Activated CD8-positive, alpha-beta memory T cell treated with anti-CD3 and anti-CD28 coated beads, Interleukin-2, amount 10 ng/mL, durations not matched to agents 7 days and 5 days (primary cell): ENCODE measurements at places on chromosomes 12 and 14.
A peak's percentile ranks its signal among the peaks of the same experiment; 100 is the strongest.

DNA sequence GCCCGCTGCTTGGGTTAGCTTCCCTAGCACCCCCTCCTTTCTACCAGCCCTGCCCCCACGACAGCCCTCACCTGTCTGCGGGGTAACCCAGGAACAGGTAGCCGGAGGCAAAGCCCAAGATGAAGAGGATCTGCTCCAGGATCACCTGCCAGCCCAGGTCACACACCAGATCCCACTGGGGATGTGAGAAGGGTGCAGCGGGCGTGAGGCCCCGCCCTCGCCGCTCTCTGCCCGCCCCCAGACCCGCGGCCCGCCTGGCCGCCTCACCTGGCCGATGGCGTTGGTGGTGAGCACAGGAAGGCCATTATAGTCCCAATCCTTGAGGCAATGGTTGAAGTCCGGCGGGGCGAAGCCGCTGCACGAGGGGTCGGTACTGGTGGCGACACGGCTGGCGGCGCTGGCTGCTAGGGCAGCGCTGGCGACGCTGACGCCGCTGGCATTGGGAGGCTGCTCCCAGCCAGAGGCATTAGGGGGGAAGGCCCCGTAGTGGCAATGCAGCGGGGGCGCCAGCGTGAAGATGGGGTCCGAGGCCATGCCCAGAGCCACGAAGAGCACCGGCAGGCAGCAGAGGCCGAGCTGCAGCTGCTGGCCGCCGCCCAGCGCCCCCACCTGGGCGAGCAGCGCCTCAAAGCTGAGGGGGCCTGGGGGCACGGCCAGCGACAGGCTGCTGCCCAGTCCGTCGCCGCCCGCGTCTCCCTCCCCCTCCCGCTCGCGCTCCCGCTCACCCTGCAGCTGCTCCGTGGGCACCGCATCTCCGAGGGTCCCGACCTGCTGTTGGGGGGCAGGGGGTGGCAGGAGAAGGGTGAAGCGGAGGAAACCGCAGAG, 794 bp downstream of the SLC22A17 start:
- DNase-seq: no peak

DNA sequence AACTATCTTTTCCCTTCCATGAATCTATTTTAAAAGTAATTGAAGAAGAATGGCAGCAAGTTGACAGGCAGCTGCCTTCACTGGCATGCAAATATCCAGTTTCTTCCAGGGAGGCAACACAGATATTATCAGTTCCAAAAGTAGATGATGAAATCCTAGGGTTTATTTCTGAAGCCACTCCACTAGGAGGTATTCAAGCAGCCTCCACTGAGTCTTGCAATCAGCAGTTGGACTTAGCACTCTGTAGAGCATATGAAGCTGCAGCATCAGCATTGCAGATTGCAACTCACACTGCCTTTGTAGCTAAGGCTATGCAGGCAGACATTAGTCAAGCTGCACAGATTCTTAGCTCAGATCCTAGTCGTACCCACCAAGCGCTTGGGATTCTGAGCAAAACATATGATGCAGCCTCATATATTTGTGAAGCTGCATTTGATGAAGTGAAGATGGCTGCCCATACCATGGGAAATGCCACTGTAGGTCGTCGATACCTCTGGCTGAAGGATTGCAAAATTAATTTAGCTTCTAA, 18.4 kb downstream of the TMPO start:
- DNase-seq: no peak

- DNase-seq: no peak
Observed at GRCh38 chr12:112439769-112440168, 21.0 kb downstream of the PTPN11 start.

DNA sequence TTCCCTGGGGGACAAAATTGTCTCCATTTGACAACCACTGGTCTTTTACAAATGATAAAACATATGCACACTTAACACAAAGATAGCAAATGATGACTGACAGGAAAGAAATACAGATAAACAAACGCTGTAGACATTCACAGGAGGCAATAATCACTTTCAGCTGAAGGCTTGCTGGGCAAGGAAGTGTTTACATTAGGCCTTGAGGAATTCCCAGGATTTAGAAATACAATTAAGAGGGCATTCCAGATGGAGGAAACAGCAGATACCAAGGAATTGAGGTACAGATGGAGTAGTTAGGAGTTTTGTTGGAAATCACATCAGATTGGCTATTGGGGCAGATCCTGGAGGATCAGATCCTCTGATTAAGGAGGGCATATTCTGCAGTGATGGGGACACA, 93.9 kb downstream of the DYRK2 start:
- no peak for DNase-seq

DNA sequence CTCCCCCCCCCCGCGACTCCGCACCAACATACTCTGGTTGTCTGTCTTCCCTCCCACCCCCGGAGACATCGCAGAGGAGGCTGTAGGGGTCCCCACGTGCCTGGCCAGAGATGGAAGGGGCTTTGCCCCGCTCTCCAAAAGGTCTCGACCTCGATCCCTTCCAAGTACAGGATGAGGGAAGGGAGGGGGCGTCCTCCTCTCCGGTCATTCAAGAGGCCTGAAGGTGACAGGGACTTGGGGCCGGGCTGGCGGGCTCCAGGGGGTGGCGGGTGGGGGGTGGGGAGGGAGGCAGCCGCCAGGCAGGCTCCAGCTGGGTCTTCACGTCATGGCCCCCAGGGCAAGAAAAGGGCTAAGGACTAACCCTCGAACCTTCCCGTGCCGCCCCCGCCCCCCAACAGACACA, 15.1 kb downstream of the TBX3 start:
- no peak for DNase-seq

- DNase-seq: no peak
Observed at GRCh38 chr14:43165651-43166050, 1341.4 kb downstream of the FSCB start.

GRCh38 chr12:67540920-67541624, 107.5 kb upstream of the DYRK2 start:
- DNase-seq: no peak

DNA sequence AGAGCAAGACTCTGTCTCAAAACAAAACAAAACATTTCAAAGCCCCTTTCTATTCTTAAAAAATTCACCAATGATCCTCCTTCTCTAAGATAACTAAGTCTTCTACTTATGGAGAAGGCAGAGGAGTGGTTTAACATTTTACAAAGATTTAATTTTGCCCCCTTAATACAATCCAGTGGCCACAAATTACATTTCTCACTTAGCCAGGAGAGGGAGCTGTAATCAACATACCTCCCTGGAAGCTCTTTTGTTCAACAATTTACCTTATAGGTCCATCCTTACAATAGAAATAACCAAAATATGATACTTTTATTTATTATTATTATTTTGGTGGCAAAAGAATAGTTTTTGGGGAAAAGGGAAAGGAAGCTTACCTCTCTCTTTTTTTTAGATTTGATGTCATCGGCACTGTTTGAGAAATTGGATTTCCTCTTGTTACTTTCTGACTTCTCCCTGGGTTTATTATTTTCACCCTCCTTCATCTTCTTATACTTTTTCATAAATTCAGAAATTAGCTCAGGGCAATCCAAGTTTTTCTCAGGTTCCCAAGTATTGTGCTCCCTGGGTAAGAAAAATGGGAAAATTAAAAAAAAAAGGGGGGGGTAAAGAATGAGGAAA, 28.1 kb downstream of the CBX5 start:
- no peak for DNase-seq

DNA sequence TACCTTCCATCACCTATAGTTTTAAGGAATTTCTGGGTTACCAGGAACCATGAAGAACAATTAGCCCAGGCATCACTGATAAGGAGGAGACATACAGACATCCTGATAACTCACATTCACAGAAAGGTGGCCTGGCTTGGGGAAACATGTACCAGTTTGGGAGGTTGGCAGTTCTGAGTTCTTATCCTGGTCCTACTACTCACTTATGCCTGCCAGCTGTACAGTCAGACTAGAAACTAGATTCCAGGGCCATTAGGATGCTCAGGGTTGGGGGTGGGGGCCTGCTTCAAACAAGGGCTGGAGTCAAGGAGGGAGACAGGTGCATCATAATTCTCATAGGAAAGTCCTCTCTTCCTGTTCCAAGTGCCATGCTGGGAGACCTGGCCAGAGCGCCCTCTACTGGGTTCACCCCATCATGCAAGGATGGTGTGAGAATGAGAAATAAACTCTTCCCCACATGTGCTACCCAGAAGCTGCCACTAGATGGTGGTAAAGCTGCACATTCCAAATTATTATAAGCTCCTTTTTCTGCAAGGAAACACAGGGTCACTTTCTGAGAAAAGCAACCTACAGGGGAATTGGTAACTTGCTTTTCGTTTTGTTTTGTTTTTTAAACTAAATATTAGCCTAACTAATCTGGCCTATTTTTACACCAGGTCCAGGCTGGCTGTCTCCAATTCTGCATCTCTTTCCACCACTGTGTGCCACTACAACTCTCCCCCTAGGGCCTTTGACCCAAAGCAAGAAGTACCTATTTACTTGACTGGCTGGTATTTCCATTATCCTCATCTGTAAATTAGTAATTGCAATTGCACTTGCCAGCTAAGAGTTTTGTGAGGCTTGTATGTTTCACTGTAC, 14.5 kb downstream of the OAS2 start:
- peak; percentile 80 for DNase-seq

DNA sequence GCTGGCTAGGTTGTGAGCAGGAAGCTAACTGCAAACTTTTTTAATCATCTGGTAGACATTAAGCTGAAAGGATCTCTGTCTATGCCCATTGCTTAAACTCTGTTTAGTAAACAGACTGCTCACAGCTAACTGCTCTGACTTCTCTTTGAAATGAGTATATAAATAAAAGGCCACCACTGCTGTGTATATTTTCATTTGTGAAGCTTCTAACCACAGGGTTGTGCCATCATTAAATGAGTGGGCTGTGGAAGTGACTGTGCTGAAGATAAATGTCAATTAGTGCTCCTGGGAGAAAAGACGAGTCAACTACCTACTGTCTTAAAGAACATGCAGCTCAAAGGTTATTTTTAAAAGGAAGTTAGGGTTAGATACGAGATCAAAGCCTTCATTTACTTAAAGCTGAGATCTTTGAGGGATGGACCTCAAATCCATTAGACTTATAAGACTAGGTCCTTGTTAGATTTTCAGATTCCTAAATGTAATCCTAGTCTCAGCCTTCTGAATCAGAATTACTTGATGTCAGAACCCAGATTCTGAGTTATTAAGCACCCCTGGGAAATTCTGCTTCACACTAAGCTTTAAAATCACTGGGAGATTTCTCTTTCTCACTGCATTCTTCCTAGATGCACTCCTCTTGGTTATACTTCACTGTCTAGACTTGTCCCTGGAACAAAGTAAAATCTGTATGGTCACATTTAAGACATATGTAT, 213.1 kb upstream of the FLRT2 start:
- no peak for DNase-seq

GRCh38 chr12:53495903-53496751, 3.1 kb downstream of the MAP3K12 start:
- no peak for DNase-seq

GRCh38 chr12:121648458-121649028, 20.9 kb downstream of the MORN3 start:
- DNase-seq: no peak

DNA sequence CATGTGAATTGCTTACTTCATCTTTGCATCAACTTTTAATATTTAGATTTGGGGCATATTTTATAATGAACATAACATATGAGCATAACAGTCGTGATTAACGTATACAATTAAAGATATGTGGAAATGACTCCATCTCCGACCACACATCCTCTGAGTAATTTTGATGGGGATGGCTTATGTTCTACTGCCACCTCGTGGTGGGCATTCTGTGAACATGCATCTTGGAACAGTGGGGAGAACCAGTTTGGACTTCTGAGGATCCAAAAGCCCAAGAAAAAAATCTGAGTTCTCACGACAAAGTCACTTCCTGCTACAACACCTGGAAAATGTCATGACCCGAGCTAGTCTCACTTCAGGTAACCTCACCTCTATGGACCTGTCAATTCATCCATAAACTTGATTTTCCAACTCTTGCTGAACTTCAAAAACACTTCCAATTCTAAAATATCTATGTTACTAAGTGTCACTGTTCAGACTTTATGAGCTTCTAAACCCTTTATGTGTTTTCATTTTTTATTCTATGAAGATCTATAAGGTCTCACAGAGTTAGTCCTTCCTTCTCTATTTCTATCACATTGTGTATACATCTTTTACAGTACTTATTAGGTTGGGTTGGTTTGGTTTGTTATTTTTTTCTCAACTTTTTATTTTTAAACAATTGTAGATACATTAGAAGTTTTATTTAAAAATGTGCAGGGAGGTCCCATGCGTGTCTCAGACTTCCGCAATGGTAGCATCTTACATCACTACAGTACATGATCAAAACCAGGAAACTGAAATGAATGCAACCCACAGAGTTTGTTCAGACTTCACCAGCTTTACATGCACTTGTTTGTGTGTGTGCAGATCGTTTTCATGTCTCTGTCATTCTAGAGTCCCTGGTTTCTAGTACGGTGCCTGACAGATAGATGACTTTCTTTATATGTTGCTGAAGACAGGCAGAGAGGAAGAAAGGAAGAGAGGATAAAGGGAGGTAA, 38.2 kb upstream of the STAB2 start:
- peak; percentile 83 for DNase-seq

DNA sequence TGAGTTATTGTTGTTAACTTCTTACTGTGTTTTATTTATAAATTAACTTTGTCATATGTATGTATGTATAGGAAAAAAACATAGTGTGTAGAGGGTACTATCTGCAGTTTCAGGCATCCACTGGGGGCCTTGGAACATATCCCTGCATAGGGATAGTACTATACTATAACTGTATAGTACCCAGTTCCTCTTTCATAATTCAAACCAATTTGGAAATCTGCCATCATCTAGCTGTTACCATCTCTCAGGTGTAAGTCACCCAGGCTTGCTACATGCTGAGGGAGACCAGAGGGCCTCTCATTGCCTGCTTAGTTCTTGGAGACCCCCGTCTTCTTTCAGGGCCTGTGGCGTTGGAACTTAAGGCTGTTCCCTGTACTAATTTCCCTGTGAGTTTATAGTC, 12.9 kb upstream of the DCD start:
- no peak for DNase-seq

GRCh38 chr14:91454580-91454979, 37.0 kb upstream of the CCDC88C start:
- DNase-seq: no peak

DNA sequence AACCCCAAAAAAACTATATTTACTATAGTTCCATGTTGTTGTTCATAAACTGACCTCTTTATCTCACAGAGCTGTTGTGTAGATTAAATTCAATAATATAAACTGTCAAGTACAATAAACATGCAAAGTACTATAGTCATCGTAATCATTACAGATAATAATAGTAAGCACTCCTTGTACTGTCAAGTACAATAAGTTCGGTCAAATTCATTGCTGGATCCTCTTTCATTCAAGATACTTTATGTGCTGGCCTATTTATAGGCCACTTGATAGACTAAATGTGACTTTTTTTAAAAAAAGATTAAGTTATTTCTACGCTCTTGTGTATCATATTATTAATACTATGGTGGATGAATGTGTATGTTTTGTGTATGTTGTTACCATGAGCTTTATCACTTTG, 39.2 kb upstream of the KCNJ8 start:
- DNase-seq: no peak

GRCh38 chr12:15601210-15601800, 187.9 kb downstream of the EPS8 start:
- DNase-seq: no peak

- no peak for DNase-seq
Observed at GRCh38 chr12:128671528-128672042, 152.2 kb downstream of the SLC15A4 start.
